ENCODE measurements at places on chromosomes 3 and 15.

- DNase-seq: no peak
Observed at GRCh38 chr3:64354221-64354620, 129.0 kb upstream of the PRICKLE2 start.

- DNase-seq: no peak
Observed at GRCh38 chr3:130627882-130628281, 110.9 kb downstream of the COL6A6 start.

- DNase-seq: no peak
Observed at GRCh38 chr3:20844851-20845250, 658.8 kb upstream of the SGO1 start.

DNA sequence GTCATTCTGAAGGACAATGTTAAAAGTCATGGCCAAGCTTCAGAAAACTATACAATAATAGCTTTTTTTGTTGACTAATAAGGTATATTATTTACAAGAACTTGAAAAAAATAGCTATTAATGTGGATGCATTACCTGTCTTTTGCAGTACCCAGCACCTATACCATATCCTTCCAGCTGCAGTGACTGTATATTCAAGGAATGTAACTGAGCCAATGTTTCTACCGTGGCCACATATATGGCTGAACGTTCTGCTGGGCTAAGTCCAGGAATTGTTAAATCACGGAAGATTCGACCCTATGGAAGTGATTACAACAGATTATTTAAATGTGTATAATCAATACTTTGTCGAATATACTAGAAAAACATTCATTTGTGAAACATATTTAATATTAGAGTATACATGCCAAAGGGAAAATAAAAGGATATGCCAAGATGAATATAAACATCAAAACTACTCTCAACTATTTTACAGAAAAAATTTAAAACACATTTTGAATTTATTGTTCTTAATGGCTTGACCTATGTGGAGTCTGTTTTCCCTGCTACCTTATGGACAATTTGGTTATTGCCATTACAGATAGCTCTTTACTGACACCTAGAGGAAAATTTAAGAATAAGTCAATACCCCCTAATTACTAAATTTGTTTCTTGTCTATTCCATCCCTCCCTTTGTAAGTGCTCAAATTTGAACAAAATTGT is 17.6 kb downstream of the ACAD11 start:
- peak; percentile 38 for DNase-seq

DNA sequence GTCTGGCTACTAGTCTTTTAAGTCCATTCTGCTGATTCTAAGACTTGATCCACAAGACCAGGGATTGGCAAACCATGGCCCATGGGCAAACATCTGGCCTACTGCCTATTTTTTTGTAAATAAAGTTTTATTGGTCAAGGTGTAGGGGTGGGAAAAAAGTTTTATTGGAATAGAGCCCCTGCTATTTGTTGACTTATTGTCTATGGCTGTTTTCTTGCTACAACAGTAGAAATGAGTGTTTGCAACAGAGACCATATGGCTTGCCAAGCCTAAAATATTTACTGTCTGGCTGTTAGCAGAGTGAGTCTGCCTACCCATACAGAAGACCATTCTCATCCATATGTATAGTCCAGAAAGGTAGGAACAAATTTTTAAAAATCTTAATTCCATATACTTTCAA is 106.4 kb downstream of the PTPRG start:
- DNase-seq: no peak

Data from GM04504 (cell line).